ENCODE measurements at places on chromosomes 13 and 19.

- no peak for DNase-seq
Measured at GRCh38 chr19:47370045-47370611, 21.0 kb downstream of the DHX34 start.

GRCh38 chr13:20512042-20512683, 13.5 kb downstream of the CRYL1 start:
- no peak for DNase-seq

GRCh38 chr13:108210551-108210950, 4.8 kb downstream of the LIG4 start:
- DNase-seq: no peak

GRCh38 chr19:8161135-8161646, 11.8 kb upstream of the FBN3 start:
- DNase-seq: no peak

- no peak for DNase-seq
Measured at GRCh38 chr19:51699170-51699569, 6.0 kb downstream of the SPACA6 start.

- no peak for DNase-seq
Measured at GRCh38 chr19:38816131-38816750, 3.5 kb upstream of the LGALS4 start.

DNA sequence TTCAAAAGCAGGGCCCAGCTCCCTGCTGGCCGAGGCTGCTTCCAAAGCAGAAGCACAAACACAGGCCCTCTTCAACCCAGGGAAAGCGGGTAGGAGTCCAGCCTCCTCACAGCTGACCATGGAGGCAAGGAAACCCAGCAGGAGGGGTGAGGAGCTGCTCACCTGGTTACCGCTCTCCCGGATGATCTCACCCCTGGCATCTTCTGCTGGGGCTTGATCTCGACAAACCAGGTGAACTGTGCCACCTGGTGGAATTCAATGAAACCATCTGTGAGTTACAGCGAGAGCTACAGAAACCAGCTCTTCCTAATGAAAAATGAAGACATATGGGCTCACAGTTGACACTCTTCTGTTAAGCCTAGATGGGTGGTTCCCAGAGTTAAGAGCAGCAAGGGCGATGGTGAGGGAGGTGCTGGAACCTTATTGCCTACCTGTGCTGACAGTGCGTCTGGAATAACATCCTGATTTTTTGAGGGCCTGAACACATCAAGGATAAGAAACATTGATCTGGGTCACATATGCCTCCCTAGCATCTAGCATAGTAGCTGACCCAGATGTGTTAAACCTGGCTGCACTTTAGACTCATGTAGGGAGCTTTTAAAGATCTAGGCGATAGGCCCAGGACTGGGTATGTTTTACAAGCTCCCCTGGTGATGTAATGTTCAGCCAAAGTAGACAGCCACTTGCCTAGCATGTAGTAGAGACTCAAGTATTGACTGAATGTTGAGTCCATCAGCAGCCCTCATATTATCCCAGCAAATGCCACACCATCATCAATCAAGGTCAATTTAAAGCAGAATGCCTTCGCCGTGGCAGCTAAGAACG, 6.1 kb downstream of the DHRS12 start:
- peak; percentile 64 for DNase-seq

DNA sequence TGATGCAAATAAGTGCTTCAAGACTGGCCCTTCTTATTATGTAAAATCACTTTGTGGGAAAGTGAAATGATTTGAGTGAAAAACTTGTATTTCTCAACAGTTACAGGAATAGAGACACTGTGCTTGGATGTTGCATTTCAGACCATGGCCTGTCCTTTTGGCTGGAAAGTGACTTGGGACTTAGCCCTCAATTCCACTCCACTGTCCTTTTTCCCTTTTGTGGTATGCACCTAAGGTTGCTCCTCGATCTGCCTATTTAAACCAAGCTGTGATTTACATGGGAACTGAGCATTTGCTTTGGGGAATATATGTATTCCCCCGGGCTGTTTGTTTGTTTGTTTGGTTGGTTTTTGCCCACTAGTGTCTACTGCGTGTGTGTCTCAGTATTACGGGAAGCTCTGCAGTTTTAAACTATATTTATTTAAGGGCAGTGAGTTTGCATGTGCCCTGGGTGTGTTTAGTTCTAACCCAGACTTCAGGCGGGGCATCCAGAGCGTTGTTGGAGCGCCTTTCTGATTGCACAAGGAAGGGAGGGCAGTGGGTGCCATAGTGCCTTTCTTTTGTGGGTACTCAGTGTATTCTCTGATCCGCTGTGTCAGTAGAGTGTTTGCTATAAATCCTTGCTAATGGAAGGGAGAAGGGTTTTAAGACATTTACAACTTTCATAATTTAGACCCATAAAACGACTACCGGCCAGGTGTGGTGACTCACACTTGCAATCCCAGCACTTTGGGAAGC, 18.2 kb upstream of the RNF113B start:
- no peak for DNase-seq

DNA sequence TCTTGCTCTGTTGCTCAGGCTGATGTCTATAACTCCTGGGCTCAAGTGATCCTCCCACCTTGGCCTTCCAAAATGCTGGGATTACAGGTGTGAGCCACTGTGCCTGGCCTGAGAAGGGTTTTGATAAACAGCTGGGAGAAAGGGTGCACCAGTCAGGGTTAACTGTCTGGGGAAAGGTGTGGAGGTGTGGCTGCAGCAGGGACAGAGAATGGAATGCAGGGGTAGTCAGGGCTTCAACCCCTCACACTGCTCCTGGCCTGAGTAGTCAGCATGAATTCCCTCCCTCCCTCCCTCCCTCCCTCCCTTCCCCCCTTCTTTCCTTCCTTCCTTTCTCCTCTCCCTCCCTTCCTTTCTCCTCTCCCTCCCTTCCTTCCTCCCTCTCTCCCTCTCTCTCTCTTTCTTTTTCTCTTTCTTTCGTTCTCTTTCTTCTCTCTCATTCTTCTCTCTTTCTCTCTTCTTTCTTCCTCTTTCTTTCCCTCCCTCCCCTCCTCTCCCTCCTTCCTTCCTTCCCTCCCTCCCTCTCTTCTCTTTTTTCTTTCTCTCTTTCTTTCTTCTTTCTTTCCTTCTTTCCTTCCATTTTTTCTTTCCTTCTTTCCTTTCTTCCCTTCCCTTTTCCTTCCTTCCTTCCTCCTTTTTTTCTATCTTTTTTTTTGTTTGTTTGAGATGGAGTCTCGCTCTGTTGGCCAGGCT, 16.0 kb downstream of the MYO1F start:
- DNase-seq: no peak

GRCh38 chr19:1172353-1173158, 1.5 kb downstream of the SBNO2 start:
- DNase-seq: no peak

- DNase-seq: no peak
Measured at GRCh38 chr19:49837009-49837310, 14.0 kb upstream of the PTOV1 start.

- no peak for DNase-seq
Measured at GRCh38 chr19:29674374-29675119, 9.3 kb downstream of the PLEKHF1 start.

GRCh38 chr13:73338389-73338788, 279.6 kb downstream of the KLF5 start:
- no peak for DNase-seq

- DNase-seq: peak; percentile 75
Measured at GRCh38 chr13:49110122-49110912, 109.8 kb upstream of the MLNR start.

DNA sequence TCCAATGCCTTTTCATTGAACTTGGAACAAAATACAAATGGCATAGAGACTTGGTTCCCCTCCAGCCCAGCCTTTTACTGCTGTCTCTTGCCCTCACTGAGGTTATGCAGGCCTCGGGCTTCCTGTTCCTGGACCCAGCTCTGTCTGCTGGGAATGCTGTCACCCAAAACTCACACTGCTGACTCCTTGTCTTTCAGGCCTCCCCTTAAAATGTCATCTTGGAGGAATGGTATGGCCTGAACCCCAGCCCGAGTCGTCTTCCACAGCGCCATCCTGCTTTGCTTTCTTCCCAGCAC, 9.7 kb upstream of the ANKRD10 start:
- DNase-seq: no peak

DNA sequence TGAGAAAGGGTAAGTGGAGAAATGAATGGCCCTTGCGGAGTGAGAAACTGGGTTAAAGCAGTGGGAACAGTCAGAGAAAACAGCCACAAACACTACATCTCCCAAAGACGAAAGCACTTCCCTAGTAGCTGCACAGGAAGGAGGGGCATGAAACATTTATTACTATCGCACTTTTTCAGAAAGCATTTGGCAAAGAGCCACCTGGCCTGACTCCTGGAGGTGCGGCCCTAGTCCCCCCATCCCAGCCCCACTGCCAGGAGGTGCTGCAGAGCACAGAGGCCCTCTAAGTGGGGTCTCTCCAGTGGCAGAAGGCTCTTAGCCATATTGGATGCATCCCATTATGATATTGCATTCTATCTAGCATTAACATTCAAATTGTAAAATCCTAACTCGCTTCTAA, 55.8 kb downstream of the MTMR6 start:
- no peak for DNase-seq

DNA sequence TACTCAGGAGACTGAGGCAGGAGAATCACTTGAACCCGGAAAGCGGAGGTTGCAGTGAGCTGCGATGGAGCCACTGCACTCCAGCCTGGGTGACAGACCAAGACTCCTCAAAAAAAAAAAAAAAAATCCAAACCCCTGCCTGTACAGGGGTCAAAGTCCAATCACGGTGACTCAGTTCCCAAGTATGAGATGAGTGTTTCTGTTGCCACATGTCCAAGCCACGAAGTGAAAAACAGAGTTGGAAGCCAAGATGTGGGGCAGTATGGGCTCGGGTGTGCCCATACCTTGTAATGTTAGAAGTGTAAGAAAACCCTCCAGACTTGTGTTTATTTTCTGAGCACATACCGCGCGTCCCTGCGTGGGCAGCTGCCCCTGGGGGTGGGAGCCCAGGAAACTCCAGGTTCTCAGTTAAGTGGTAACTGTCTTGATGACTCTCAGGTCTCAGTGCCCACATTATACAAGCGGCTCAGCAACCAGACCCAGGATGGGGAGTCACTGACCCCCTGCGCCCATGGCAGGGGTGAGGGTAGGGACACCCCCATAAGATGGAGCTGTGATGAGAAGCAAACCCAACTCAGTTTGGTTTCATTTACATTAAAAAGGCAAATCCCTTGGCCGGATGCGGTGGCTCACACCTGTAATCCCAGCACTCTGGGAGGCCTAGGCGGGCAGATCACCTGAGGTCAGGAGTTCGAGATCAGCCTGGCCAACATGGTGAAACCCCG, 1.2 kb upstream of the GPX4 start:
- no peak for DNase-seq

- DNase-seq: no peak
Measured at GRCh38 chr19:7953060-7953459, 9.6 kb upstream of the TIMM44 start.

DNA sequence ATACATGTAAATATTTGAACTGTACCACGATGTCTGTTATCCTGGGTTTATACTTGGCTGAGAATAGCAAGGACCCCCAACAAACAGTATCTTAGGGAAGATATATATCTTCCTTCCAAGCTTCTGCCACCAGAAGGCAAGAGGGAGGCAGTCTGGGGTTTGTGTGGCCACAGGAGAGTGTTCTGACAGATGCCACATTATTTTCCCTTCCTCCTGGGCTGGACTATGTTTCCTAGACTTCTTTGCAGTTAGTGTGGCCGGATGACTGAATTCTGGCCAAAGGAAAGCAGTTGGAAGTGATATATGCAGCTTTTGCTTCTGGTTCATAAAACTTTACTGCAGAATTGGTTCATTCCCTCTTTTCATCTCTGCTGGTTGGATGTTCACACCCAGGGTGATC, 39.9 kb upstream of the TMTC4 start:
- DNase-seq: no peak

DNA sequence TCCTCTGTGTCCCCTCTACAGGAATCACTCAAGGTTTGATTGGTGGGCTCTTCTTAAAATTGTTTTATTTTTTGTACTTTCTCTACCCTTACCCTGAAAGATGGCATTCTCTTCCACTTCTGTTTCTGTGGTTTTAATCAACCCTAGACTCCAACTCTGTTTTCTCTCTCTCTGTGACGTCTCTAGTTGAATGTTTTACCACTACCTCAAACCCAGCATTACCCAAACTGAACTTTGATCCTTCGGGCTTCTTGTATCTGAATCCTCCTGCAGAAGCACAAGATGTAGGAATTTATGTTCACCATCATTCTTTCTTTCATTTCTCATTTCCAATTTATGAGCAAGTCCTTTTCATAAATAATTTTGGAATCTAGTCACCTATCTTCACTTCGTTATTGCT, 39.9 kb downstream of the PCCA start:
- DNase-seq: no peak

DNA sequence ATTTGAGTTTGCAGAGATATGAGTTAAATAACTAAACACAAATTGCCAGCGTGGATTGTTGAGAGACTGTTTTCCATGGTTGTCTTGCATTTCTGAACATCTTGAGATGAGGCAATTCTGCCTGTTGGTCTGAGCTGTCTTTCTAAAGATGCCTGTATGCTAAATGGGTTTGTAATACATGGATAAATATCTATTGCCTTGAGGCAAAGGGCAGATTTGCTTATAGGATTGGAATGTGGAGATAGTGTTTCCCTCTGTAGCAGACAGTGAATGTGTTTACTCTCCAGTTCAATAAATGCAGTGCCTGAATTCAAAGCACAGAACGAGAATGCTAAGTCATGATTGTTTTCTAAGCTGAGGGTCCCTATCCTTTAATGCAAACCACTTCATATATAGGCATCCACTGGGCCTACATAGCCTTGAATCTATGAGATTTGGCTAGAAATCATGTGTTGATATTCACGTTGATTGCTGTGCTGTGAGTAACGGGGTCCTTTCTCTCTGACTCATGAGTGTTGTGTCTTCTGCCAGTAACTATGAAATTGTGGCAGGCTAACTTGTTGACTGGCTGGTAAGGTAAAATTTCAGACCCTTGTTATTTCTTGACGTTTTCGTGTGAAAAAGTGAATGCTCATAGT, 2554.8 kb downstream of the PCDH9 start:
- DNase-seq: no peak

- DNase-seq: no peak
Measured at GRCh38 chr13:37295071-37295470, 189.6 kb upstream of the CSNK1A1L start.

GRCh38 chr13:37995092-37995491, 125.5 kb upstream of the TRPC4 start:
- no peak for DNase-seq

GRCh38 chr13:72552731-72553130, 174.7 kb downstream of the MZT1 start:
- no peak for DNase-seq

GRCh38 chr19:6249296-6249695, 30.5 kb downstream of the MLLT1 start:
- no peak for DNase-seq

DNA sequence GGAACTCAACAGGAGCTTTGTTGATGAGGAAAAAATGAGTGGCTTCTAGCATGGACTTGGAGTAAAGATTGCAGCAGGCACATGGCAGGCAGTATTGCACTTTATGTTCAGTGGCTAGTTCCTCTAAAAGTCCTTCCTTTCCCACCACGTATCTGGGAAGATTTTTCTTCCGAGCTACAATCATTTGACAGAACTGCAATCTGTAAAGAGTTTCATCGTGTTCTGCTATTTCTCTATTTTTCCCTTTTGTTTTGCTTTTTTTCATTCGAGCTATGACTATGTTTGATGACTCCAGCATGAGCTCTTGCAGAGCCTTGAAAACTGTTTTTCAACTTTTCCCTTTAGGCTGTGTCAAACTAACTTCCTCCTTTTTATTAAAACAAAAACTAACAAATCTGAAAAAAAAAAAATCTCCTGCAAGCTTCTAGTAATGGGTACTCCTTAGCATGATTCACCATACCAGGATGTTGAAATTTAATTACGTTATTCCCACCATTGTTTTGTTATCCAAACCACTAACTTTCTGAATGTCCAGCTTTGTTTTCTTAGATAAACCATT, 12.3 kb downstream of the CLDN10 start:
- DNase-seq: no peak

Data from central memory CD4-positive, alpha-beta T cell (primary cell).